GM12865 (cell line): ENCODE measurements at places on chromosomes 5 and 9.

DNA sequence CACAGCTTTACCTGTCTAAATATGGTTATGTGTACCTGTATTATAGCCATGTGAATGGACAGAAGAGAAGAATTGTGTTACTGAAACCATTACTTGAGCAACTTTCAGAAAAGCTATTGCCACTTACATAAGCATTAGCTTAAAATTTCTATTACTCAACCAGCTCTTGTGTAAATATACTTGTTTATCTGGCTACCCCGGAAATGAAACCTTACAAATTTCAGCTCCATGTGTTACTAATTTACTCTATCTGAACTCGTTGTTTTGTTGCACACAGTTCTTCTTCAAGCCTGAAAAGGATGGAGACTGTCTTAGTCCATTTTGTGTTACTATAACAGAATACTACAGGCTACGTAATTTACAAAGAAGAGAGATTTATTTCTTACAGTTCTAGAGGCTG is 22.5 kb upstream of the ADAMTSL1 start:
- DNase-seq: no peak

DNA sequence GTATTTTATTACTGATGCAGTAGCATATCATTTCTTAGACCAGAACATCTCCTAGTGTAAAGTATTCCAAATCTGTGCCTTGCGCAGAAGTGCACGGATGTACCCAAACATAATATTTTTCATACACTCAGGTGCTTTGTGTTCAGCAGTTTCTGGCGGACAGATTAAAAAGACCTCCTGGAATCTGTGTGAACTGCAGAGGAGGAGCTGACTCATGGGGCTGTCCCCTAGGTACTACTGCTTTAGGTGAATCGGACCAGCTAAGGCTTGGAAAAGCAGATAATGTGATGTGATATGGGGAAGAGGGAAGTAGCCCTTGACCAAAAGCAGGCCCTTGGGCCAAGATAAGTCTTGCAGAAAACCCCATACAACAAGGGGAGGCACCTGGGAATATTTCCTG is 310.1 kb downstream of the PLK2 start:
- DNase-seq: no peak

DNA sequence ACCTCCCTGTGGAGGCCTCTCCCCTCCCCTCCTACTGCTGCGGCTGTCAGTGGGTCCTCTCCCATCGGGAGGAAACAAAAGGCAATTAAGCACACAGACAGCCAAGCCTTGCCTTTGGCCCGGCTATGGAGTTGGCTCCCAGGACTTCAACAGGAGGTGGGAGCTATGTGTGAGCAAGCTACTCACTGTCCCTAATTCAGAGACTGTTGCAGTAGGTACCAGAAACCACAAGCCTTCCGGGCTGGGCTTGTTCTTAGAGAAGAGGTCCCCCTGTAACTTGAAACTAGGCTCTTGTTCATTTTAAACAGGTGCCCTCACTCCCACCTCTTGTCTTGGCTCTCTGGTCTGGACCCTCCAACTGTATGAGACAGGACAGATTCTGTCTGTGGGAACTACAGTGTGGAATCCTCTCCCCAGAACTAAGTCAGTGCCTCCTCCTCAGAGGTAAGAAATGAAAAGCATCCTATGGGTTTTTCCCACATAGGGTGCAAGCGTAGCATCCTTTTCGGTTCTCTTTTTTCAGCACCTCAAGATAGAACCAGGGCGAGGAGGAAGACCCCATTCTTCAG is 561.1 kb downstream of the EBF1 start:
- DNase-seq: peak; percentile 38

- DNase-seq: no peak
Measured at GRCh38 chr5:110335361-110336066, 391.0 kb downstream of the TMEM232 start.

DNA sequence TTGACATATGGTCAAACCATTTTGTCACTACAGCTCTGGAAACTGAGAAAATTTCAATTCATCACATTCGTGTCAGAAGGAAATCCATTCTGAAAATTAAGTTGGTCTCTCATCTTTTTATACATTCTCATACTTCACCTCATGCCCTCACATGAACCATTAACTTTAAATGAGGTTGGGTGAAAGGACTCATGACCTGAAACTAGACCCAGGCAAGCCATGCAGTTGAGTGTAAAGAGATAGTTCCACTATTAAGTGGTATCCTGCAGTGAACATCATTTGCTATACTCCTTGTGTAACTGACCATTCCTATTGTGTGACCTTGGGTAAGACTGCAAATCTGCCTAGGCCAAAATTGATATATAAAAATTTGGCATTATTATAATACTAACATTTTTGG is 299.6 kb upstream of the GRIN3A start:
- no peak for DNase-seq

GRCh38 chr9:89470224-89470839 is 27.6 kb downstream of the SEMA4D start:
- no peak for DNase-seq

DNA sequence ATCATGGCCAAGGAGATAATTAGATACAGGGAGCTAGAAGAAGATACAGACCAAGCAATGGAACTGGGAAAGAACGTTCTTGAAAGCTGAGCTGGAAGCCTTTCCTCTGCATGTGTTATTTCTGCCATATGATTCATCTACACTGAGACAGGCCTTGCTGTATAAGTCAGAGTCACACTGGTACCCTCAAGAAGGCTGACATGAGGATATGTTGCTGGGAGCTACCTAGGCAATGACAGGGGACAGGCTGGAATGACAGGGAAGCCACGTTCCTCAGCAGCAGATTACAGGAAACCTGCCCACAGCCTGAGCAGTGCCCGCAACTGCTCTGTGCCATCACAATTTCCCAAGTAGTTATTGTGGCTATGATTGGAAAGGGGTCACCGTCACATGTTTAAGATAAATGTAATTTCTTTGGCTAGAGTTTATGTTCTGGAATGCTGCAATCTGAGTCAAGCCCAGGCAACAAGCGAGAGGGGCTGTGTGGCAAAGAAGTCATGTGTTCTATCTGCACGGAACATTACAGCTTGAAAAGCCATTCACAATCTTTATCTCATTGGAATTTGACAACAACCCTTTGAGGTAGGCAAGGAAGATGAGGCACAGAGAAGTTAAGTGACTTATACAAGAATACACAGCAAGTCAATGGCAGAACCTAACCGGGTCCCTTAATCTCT is 108.2 kb downstream of the TTLL11 start:
- no peak for DNase-seq

DNA sequence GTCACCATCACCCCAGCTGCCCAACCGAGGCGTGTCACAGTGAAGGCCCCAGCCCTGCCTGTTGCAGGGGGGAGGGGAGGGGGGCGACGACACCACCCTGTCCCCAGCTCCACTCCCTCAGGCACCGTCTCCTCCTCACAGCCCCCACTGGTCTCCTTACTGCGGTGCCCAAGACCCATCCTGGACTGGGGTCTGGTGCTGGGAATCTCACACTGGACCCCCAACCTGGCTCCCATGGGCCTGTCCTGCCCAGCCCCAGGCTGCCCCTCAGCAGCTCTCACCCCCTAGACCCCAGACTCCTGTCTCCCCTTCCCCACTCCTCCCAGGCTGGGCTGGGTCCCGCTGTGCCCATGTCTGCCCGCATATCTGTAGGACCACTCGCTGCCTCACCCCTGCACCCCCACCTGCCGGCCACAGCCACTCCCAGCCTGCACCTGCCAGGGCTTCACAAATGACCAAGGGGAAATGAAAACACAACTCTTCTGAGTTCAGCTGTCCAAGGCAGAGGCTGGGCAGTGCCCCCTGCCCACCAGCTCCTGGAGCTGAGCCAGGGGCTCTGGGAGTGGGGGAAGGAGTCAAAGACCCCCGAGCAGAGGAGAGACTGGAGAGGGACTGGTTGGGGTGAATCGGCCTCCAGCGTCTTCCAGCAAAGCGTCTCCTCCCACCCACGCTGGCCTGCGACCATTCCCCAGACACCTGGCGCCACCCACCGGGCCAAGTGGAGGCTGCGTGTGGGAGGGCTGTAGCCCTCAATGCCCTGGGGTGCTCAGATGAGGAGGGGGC is 32.6 kb upstream of the EGFL7 start:
- peak; percentile 55 for DNase-seq

DNA sequence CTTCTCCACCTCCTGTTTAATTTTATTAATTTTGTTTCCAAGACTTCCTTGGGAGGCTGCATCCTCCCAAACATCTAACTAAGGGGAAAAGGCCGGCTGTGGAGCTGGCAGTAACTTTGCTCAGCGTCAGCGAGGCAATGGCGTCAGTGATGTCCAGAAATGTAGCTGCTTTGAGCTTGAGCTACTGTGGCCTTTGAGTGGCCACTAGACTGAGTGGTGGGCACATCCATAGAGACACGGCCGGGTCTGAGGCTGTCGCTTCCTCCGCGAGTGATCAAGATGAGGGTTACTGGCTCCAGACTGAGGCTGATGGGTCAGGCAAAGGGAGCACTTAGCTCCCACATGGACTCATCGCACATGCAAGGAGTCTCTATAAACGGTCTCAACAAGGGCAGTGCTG is 277.0 kb downstream of the HSPA4 start:
- DNase-seq: no peak

DNA sequence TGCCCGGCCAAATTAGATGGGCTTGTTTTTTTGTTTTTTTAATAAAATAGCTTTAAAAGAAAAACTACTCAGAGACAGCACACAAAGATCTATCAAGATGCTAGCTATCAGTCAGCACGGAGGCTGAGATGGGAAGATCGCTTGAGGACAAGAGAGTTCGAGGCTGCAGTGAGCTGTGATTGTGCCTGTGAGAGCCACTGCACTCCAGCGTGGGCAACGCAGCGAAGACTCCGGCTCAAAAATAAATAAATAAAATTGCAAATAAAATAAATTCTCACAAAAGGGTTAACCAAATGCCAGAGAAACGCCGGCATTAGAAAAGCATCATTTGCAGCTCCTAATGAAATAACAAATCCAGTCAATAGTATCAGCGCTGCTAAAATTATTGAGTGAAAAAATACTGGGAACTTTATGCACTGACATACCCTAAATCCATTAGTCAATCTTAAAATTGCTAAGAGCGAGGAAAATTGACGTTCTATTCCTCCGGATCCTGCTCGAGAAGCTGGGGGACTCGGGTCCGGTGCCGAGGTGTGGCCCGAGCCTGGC is 681 bp downstream of the CPLANE1 start:
- DNase-seq: peak; percentile 20

DNA sequence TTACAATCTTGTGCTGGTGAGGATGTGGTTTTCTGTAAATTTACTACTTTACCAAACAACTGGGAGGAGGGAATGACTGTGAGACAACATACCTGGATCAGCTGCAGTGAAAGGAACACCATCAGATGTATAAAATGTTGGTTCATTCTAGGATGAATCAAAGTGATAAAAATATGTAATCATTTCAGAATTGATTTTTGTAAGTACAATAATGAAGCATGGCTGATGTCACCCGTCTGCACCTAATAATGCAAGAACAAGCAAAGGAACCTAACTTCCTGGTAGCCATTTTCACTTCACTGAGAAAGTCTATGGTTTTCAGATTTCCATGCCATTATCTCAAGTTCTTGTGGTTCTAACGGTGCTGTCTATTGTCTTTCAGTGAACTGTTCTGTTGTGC is 18.7 kb upstream of the C5orf34 start:
- no peak for DNase-seq

- DNase-seq: no peak
Measured at GRCh38 chr9:134554373-134555093, 87.1 kb upstream of the COL5A1 start.

GRCh38 chr5:146440870-146441495 is 6.2 kb upstream of the TCERG1 start:
- no peak for DNase-seq

- DNase-seq: no peak
Measured at GRCh38 chr9:109249615-109250014, 71.2 kb downstream of the EPB41L4B start.

DNA sequence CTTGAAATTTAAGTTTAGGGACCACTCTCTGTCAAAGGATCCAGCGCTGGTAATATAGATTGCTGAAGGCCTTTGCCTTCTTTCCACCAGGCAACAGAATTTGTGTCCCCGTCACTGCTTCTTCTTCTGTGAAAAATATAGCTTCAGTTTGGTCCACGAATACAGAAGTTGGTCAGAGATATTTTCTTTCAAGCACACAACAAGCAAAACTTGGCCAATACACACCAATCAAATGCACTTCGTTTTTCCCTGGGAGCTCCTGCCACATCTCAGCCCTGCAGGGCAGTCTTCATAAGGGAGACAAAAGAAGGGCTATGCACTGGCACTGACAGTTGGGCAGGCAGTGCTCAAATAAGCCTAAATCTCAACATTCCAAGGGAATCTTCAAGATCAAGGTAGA is 22.9 kb downstream of the HAVCR2 start:
- no peak for DNase-seq

- DNase-seq: peak; percentile 4
Measured at GRCh38 chr5:31720004-31720403, 81.1 kb downstream of the PDZD2 start.

GRCh38 chr9:121359351-121360294 is 10.4 kb downstream of the STOM start:
- DNase-seq: peak; percentile 25

DNA sequence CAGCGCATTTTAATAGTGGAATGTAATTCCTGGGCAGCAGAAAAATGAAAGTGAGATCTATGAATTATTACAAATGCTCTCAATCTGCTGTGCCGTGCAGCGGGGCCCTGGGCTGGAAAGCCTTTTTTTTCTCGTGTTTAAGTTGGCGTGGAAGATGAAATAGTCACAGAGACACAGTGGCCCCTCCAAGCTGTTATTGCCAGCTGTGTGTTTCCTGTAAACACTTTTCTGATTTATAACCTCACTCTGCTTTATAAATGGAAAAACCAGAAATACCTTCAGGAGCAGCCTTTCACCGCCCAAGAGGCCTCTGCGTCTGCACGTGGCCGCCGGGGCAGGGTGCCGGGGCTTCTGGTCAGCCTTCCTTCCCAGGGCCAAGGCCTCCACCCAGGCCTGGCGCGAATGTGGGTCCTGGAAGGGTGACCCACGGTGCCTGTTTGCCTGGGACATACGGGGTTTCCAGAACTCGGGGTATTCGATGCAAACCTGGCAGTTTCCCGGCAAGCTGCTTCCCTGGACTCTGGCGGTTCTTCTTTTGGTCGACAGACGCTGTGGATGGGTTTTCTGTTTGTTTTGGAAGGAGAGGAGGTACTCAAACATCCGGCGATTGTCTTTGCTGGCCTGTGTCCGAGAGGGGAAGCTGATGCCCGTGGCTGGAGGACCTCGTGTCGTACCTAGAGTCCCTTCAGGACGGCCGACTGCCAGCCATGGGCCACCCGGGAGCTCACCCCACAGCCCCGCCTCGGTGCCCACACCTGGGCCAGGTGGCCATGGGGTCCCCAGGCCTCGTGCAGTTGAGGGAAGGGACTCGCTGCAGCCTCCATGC is 256.7 kb downstream of the PARP8 start:
- no peak for DNase-seq

- DNase-seq: no peak
Measured at GRCh38 chr5:120934031-120934430, 469.9 kb downstream of the PRR16 start.

- no peak for DNase-seq
Measured at GRCh38 chr9:105065098-105066088, 137.4 kb upstream of the ABCA1 start.

- DNase-seq: no peak
Measured at GRCh38 chr9:85020791-85021190, 351.3 kb downstream of the NTRK2 start.
